ENCODE measurements at places on chromosomes 12 and 14. TPM values are rescaled to one million over a fixed set of nuclear protein-coding genes. Genes with fewer than 3 reads are reported as not detected.

DNA sequence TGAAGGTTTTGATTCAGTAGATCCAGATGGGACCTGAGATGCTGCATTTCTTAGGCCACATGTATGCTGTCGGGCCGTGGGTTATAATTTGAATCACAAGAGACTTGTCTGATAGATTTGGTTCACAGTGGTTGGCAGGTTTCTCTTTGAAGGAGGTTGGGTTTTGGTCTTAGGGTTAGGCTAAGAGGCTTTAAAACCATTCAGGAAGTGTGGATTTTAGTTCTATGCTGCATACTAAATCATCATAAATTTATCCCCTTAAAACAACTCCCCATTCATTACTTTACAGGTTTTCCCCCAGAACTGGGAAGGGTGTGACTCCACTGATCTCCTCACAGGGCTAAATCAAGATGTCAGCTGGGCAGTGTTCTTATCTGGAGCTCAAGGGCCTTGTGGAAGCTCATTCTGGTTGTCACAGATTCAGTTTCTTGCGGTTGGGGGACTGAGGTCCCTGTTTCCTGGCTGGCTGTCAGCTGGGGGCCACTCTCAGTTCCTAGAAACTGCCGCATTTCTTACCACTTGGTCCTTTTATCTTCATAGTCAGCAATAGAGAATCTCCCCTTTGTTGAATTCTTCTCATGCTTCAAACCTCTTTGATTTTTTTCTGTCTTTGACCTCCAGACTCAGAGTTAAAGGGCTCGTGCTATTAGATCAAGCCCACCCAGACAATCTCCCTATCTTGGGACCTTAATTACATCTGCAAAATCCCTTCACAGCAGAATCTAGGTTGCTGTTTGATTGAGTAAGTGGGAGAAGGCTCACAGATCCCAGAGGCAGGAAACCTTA is 20.6 kb upstream of the PCNX1 start:
- H3K27ac ChIP-seq, result peak overlapping the region; percentile 81
- H3K27me3 ChIP-seq, result no peaks in the 10 kb centered on the region
- peak; percentile 36 for DNase-seq
- no peaks in the 10 kb centered on the region for H3K4me1 ChIP-seq
- no peak overlapping the region for H3K4me3 ChIP-seq

- no peaks in the 10 kb centered on the region for H3K36me3 ChIP-seq
- no peak overlapping the region for H3K27ac ChIP-seq
- peak; percentile 90 for DNase-seq
- no peaks in the 10 kb centered on the region for H3K4me1 ChIP-seq
- no peaks in the 10 kb centered on the region for H3K27me3 ChIP-seq
Observed at GRCh38 chr14:94423453-94424056, 29.0 kb downstream of the SERPINA11 start.

IRAK3 gene
- 2.5 TPM for polyA plus RNA-seq

BCL2L14 gene
- 49.2 TPM for polyA plus RNA-seq

DNA sequence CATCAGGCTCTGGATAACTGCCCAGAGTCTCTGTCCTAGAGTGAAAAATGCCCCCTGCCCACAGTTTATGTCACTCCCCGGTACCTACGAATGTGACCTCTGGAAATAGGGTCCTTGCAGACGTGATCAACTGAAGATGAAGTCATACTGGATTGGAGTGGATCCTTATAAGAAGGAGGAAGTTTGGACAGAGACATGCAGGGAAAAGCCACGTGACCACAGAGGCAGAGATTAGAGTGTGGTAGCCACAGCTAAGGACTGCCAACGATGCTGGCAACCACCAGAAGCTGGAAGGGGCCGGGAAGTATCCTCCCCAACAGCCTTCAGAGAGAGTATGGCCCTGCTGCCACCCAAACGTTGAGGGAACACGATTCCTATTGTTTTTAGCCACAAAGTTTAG is 101.2 kb upstream of the NCOR2 start:
- H3K4me1 ChIP-seq, result no peaks in the 10 kb centered on the region
- DNase-seq, result peak; percentile 27
- no peaks in the 10 kb centered on the region for H3K27me3 ChIP-seq
- no peak overlapping the region for H3K27ac ChIP-seq

PMCH gene
- polyA plus RNA-seq, result not detected

GRCh38 chr14:95696741-95697140 is 10.5 kb downstream of the TCL1B start:
- H3K27ac ChIP-seq, result no peak overlapping the region
- H3K36me3 ChIP-seq, result no peaks in the 10 kb centered on the region
- H3K27me3 ChIP-seq, result peaks cover 4% of the 10 kb centered on the region
- no peak overlapping the region for H3K4me3 ChIP-seq
- H3K4me1 ChIP-seq, result no peaks in the 10 kb centered on the region

DNA sequence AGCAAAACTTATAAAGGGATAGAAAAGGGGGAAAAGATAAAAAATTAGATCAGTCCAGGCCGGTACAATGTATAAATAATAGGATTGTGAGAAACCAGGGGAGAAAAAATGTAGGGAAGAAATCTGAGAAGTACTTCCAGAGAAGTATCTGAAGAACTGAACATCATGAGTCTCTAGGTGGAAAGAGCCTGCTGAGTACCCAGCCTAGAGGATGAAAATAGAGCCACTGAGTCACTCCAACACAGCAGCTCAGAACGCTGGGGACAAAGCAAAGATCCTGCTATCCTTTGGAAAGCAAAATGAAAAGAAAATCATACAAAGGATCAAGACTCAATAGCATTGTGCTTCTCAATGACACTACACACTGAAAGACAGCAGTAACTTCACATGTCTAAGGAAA is 138.0 kb downstream of the ANO6 start:
- peak overlapping the region; percentile 38 for H3K27ac ChIP-seq
- peaks cover 4% of the 10 kb centered on the region for H3K4me1 ChIP-seq
- H3K27me3 ChIP-seq, result no peaks in the 10 kb centered on the region
- peaks cover 13% of the 10 kb centered on the region for H3K36me3 ChIP-seq

- no peaks in the 10 kb centered on the region for H3K27me3 ChIP-seq
- peak; percentile 59 for DNase-seq
- H3K4me3 ChIP-seq, result no peak overlapping the region
- no peak overlapping the region for H3K27ac ChIP-seq
Observed at GRCh38 chr12:124240493-124240892, 54.4 kb upstream of the RFLNA start.

DNA sequence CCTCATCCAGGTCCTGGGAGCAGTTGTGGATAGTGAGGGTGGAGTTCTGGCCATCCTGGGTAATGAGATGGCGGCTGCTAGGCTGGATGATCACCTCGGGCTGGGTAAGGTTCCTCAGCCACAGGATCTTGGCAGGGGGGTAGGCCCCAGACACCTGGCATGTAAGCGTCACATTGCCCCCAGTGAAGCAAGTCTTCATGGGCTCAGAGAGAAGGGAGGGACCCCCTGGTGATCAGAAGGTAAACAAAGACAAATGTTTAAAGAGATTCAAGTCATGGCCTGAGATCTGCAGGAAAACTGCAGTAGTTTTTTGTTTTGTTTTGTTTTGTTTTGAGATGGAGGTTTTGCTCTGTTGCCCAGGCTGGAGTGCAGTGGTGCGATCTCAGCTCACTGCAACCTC is 12.8 kb upstream of the WSB2 start:
- H3K36me3 ChIP-seq, result peaks cover 12% of the 10 kb centered on the region
- no peaks in the 10 kb centered on the region for H3K4me1 ChIP-seq
- no peak overlapping the region for H3K4me3 ChIP-seq
- no peak for DNase-seq
- no peak overlapping the region for H3K27ac ChIP-seq
- no peaks in the 10 kb centered on the region for H3K27me3 ChIP-seq
